ENCODE measurements at places on chromosomes 2 and 18.

- peak; percentile 66 for DNase-seq
Measured at GRCh38 chr2:172172513-172173173, 69.9 kb upstream of the DLX2 start.

DNA sequence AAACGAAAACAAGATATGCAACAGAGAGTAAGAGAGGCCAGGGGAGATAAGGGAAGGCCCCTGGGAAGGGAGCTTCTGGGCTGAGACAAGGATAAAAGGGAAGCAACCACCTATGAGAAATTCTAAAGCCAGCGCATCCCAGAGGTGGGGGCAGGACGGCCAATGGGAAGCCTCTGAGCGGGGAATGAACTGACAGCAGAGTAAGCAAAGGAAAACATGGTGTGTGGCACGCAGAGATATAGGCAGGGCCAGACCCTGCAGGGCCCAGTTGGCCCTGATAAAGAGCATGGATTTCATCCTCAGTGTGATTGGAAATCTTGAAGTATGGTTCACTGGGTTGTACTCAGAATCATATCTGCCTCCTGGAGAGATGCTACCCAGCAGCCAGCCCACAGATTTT lies 78.7 kb downstream of the IRS1 start:
- DNase-seq, result no peak

GRCh38 chr2:32363597-32363996 lies 6.8 kb downstream of the BIRC6 start:
- no peak for DNase-seq

DNA sequence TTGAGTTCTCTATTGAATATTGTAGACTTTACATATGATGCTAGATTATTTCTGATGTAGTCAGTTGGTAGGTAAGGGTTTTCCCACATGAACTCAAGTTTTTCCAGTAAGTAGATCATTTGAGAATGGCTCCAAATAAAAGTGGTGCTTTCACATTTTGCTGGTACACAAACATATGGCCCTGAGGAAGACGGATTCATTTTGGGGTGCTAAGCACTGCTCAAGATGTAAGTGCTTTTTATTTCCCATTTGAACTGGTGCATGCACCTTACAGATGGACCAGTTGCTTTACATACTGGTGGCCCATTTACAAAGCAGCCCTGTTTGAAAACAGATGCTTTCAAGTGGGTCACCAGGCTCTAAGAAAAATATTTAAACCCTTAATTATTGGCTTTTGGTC lies 266.7 kb downstream of the MEIS1 start:
- no peak for DNase-seq

Data from mucosa of gallbladder (tissue), 1 donor.